Endodermal cell (in vitro differentiated cells): ENCODE measurements at places on chromosomes 16 and 17. TPM values are rescaled to one million over a fixed set of nuclear protein-coding genes. Genes with fewer than 3 reads are reported as not detected.

- H3K27me3 ChIP-seq, result peaks cover 34% of the 10 kb centered on the region
- DNase-seq, result peak; percentile 79
- H3K36me3 ChIP-seq, result no peaks in the 10 kb centered on the region
- H3K27ac ChIP-seq, result peak overlapping the region; percentile 68
- peak overlapping the region; percentile 60 for H3K4me3 ChIP-seq
Observed at GRCh38 chr16:715477-716199, 720 bp downstream of the METRN start.

DNA sequence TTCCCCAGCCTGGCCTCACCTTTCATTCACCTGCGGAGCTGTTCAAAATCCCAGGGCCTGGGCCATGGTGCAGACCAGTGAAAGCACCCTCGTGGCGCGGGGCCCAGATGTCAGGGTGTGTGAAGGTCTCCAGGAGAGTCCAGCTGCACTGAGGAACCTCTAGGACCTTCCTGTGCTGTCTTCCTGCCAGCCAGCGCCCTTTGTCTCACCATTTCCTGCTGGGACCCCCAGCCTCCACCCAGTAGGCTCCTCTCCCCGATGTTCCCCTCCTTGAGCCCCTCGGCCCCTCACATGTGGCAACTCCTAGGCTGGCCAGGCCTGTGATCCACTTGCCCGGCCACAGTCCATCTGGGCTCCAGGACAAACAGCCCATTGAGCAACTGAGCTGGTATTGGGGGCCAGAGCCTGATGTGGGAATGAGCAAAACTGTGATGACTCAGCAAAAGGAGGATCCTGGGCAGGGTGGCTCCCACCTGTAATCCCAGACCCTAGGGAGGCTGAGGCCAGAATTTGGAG lies 677 bp downstream of the SULT1A2 start:
- H3K36me3 ChIP-seq, result no peaks in the 10 kb centered on the region
- H3K4me1 ChIP-seq, result peaks cover 4% of the 10 kb centered on the region
- DNase-seq, result peak; percentile 37
- H3K27ac ChIP-seq, result no peak overlapping the region
- H3K4me3 ChIP-seq, result no peak overlapping the region

DNA sequence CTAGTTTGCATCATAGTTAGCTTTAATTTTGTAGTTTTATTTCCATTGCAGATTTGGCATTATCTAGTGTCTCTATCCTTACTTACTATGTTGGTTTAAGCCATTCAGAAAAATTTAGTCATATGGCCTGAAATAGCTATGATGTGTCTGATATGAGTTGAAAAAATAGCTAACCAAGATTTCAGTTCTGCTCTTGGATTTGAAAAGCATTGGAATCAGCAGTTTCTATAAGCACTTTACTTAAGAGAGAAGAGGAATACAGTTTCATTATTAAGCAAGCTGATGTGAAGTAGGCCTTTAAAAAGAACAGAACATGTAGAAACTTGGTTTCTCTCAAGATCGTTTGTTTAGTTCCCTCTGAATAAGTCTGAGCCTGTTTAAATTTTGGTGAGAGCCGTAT lies 25.9 kb downstream of the LPCAT2 start:
- no peak overlapping the region for H3K4me3 ChIP-seq
- DNase-seq, result no peak
- no peaks in the 10 kb centered on the region for H3K36me3 ChIP-seq
- no peak overlapping the region for H3K27ac ChIP-seq

DNA sequence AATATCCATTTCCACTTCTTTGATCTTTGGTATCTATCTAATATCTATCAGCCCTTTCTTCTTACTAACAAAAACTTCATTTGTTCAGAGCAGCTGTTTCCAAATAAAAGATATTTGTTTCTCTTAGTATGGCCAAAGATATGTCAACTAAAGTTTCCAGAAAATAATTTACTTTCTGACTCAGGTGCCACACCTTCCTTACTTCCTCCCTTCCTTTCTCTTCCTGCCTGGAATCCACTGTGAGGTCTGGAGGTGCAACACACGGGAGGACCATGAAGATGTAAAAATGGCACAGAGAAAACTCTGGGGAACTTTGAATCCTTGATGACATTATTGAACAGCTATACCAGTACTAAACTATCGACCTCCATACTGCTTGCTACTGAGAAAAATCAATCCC lies 14.0 kb downstream of the MED13 start:
- no peaks in the 10 kb centered on the region for H3K4me1 ChIP-seq
- no peak overlapping the region for H3K27ac ChIP-seq

AATK gene
- total RNA-seq, result 3.3 to 7.4 TPM (median 3.9 TPM) in 3 replicates

CCL1 gene
- total RNA-seq, result not detected in 3 replicates

ENPP7 gene
- not detected in 2 replicates for total RNA-seq
